ENCODE measurements at places on chromosomes 16 and 17.
A peak's percentile ranks its signal among the peaks of the same experiment; 100 is the strongest.

- no peaks in the 10 kb centered on the region for H3K27me3 ChIP-seq
- peaks cover 84% of the 10 kb centered on the region for H3K4me1 ChIP-seq
- no peak for DNase-seq
- H3K27ac ChIP-seq: peak overlapping the region; percentile 28
- no peak overlapping the region for H3K4me3 ChIP-seq
These were observed 60.4 kb downstream of the ZFHX3 start for GRCh38 chr16:72987480-72987901.

- DNase-seq: no peak
- H3K36me3 ChIP-seq: no peaks in the 10 kb centered on the region
- peak overlapping the region; percentile 77 for H3K27ac ChIP-seq
- no peaks in the 10 kb centered on the region for H3K27me3 ChIP-seq
These were observed 702 bp downstream of the TENT4B start for GRCh38 chr16:50153596-50154419.

DNA sequence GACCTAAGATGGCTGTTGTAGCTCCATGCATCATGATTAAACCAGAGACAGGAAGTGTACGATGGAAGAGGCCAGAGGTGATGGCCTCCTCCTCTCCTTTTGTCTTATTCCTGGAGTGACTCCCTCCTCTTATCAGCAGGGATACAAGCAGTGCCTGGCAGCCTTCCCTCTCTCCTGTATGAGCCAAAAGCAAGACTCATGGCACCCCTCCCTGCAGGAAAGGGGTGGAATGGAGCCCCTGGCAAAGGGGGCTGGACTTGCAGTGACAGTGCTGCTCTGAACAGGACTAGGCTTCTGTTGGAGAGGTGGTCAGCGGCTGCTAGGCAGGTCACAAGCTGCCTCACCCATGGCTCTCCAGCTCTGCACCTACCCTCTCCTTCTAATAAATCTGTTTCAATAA is 8.4 kb downstream of the TXNL4B start:
- DNase-seq: no peak
- H3K4me1 ChIP-seq: no peaks in the 10 kb centered on the region
- no peak overlapping the region for H3K27ac ChIP-seq
- H3K27me3 ChIP-seq: no peaks in the 10 kb centered on the region

DNA sequence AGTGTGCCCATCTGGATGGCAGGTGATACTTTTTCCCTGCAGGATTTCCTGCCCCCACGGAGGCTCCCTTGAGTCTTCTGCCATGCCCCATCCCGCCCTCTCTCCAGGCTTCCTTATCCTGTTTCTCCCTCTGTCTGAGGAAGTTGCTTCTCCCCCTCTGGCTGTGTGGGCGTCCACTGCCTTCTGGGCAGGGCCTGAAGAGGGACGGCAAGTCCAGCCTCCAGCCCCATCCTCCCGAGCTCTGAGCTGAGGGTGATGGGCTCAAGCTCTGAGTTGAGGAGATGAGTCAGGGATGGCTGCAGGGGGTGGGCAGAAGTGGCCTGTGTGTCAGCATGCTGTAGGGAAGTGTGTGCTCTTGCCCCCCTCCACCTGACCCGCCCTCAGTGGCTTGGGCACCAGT is 14.2 kb upstream of the RAP1GAP2 start:
- no peak overlapping the region for H3K27ac ChIP-seq
- no peaks in the 10 kb centered on the region for H3K36me3 ChIP-seq
- peaks cover 2% of the 10 kb centered on the region for H3K4me1 ChIP-seq

DNA sequence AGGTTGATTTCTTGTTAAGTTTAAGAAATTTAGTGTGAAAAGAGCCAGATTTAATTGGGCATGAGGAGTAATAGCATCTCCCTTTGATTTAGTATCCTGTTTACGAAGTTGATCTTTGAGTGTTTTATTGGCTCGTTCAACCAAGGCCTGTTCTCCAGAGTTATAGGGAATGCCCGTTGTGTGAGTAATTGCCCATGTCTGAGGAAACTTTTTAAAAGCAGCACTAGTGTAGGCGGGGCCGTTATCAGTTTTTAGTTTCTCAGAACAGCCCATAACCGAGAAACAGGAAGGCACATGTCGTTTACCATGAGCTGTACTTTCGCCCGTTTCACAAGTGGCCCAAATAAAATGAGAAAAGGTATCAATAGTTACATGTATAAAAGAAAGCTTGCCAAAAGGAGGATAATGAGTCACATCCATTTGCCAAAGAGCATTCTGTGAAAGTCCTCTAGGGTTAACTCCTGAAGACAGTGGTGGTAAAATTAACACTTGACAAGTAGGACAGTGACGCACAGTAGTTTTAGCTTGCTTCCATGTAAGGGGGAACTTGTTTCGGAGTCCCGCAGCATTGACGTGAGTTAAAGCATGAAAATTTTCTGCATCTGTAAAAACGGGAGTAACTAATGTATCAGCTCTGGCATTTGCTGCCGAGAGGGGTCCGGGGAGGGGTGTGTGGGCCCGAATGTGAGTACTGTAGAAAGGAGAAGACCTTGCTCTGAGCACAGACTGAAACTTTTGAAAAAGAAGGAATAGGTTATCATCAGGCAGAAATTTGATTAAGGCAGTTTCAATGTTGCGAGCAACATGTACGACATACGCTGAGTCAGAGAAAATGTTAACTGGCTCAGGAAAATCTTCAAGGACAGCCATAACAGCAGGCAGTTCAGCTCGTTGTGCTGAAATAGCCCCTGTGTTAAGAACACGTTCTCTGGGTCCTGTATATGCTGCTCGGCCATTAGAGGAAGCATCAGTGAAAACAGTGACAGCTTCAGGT is 18.5 kb upstream of the KCTD5 start:
- no peak overlapping the region for H3K4me3 ChIP-seq
- H3K36me3 ChIP-seq: peaks cover 11% of the 10 kb centered on the region
- no peak for DNase-seq
- H3K27ac ChIP-seq: peak overlapping the region; percentile 76
- peaks cover 11% of the 10 kb centered on the region for H3K4me1 ChIP-seq
- no peaks in the 10 kb centered on the region for H3K27me3 ChIP-seq

DNA sequence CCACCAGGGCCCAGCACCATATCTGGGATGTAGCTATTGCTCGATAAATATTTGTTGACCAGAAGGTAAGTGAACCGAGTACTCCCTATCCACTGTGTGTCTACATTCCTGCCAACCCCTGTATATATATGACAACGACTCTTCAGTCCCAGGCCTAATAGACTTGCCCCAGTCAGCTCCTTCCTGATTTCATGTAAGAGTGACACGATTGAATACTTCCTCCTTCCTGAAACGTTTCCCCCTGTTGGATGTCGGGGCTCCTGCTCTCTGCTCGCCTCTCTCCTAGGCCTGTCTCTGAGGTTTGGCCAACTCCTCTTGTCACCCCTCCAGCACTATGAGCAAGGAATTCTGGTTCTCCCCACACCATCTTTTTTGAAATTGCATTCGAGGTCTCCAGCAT is 178.9 kb downstream of the PRKCA start:
- H3K4me3 ChIP-seq: no peak overlapping the region
- DNase-seq: no peak
- H3K4me1 ChIP-seq: no peaks in the 10 kb centered on the region
- no peak overlapping the region for H3K27ac ChIP-seq

DNA sequence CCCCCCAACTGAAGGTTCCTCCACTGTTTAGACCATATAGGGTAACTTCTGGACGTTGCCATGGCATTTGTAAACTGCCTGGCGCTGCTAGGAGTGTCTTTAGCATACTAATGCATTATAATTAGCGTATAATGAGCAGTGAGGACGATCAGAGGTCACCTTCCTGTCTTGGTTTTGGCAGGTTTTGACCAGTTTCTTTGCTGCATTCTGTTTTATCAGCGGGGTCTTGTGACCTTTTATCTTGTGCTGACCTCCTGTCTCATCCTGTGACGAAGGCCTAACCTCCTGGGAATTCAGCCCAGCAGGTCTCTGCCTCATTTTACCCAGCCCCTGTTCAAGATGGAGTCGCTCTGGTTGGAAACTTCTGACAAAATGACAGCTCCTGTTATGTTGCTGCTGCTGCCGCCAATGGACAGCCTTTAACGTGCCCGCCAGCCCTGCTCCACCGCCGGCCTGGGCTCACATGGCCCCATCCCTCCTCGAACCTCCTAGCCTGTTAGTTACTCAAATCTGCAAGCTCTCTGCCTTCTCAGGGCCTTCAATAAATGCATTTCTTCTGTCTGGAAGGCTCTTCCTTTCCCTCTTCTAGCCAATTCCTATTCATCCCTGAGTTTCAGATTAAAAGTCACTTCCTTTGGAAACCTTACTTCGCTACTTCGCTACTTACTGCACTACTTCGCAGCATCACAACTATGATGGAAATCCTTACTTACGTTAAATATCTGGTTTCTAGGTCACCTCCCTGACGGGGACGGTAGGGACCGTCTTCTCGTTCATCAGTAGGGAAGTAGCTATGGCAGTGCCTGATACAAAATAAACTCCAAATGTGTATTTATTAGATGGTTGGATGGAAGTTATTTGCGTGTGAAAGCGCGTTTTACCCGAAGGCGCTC is 640 bp upstream of the NAGLU start:
- DNase-seq: no peak
- H3K27me3 ChIP-seq: no peaks in the 10 kb centered on the region
- peak overlapping the region; percentile 95 for H3K4me3 ChIP-seq
- peak overlapping the region; percentile 92 for H3K27ac ChIP-seq
- H3K36me3 ChIP-seq: no peaks in the 10 kb centered on the region

DNA sequence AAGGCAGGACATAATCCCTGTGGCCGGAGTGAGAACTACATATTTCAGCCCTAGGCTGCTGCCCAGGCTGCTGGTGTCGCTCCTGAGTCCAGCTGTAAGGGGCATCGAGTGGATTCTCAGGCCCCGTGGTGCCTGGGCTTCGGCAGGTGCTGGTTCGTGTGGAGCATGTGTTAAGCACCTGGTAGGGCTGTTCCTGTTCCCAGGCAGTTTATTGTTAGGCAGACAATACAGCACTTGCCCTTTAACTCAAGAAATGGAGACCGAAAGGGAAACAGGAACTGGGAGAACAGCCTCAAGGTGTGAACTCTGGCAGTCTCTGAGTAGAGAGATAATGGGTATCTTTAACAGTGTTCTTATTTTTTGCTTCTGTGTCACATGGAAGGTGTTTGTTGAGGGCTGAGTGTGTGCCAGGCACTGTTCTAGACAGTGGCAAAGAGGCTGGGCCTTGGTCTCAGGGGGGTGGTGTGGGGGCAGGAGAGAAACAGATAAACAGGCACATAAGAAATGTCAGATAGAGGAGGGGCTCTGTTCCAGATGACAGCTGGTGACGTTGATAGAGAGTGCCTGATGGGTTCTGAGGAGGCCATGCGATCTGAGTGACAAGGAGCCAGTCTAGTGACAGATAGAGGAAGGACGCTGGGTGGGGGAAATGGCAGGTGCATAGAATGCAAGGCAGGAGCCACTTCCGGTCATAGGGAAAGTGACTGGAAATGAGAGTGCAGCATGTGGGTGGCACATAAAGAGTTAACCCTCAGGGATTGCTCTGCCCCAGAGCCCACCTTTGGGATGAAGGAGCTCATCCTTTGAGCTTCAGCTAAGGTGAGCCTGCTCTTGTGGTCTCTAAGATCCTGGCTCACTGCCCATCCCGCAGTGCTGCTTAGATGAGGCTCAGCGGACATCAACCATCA is 33.8 kb downstream of the EPN2 start:
- no peaks in the 10 kb centered on the region for H3K27me3 ChIP-seq
- no peaks in the 10 kb centered on the region for H3K36me3 ChIP-seq
- H3K27ac ChIP-seq: peak overlapping the region; percentile 86
- no peak overlapping the region for H3K4me3 ChIP-seq
- H3K4me1 ChIP-seq: peaks cover 96% of the 10 kb centered on the region

DNA sequence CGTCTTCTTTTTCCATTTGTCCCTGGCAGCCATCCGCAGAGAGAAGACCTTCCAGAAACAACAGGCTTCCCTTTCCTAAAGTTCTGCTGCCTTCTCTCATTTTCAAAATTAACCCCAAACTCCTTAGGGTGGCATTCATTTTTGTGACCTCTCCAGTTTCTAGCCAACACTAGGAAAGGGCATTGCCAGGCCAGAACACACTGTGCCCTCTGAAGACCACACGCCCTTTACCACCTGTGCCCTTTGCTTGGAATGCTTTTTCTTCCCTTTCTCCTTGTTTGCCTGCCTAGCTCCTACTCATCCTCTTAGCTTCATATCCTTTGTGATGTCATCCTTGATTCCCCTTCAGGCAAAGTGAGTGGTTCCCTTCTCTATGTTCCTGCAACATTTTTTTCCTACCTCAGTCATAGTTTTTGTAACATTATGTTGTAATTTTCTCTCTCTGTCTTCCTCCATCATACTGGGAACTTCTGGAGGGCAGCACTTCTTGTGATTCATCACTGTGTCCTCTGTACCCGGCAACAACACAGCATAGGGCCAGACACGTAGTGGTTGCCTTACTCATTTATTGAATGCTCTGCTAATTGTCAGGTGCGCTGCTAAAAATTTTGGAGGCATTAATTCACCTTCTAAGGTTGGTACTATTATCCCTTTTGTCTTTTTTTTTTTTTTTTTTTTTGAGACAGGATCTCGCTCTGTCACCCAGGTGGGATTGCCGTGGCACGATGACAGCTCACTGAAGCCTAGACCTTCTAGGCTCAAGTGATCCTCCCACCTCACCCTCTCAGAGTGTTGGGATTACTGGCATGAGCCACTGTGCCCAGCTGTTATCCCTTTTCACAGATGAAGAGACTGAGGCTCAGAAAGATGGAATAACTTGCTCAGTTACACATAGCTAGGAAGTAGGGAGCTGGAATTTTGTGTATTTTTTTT is 1.0 kb downstream of the KAT8 start:
- peak overlapping the region; percentile 66 for H3K4me3 ChIP-seq
- DNase-seq: no peak
- H3K27ac ChIP-seq: peak overlapping the region; percentile 91
- no peaks in the 10 kb centered on the region for H3K27me3 ChIP-seq
- H3K4me1 ChIP-seq: peaks cover 29% of the 10 kb centered on the region

- H3K27ac ChIP-seq: no peak overlapping the region
- H3K27me3 ChIP-seq: no peaks in the 10 kb centered on the region
- H3K4me3 ChIP-seq: no peak overlapping the region
- DNase-seq: no peak
- H3K36me3 ChIP-seq: peaks cover 21% of the 10 kb centered on the region
These were observed 17.0 kb upstream of the THAP11 start for GRCh38 chr16:67825119-67825518.

- no peaks in the 10 kb centered on the region for H3K27me3 ChIP-seq
- H3K27ac ChIP-seq: no peak overlapping the region
- no peaks in the 10 kb centered on the region for H3K36me3 ChIP-seq
- no peak overlapping the region for H3K4me3 ChIP-seq
- no peaks in the 10 kb centered on the region for H3K4me1 ChIP-seq
These were observed 23.9 kb upstream of the AATK start for GRCh38 chr17:81189670-81190530.

GRCh38 chr16:21565861-21566669 is 33.3 kb upstream of the METTL9 start:
- H3K4me1 ChIP-seq: no peaks in the 10 kb centered on the region
- H3K27ac ChIP-seq: no peak overlapping the region
- no peak for DNase-seq
- H3K36me3 ChIP-seq: no peaks in the 10 kb centered on the region

GRCh38 chr17:28317966-28318758 is 838 bp upstream of the TMEM97 start:
- H3K27me3 ChIP-seq: no peaks in the 10 kb centered on the region
- peak overlapping the region; percentile 71 for H3K4me3 ChIP-seq
- no peaks in the 10 kb centered on the region for H3K36me3 ChIP-seq
- H3K27ac ChIP-seq: no peak overlapping the region

- no peak for DNase-seq
- no peak overlapping the region for H3K4me3 ChIP-seq
- H3K27me3 ChIP-seq: no peaks in the 10 kb centered on the region
- no peak overlapping the region for H3K27ac ChIP-seq
- no peaks in the 10 kb centered on the region for H3K36me3 ChIP-seq
These were observed 4.0 kb upstream of the CDK5R1 start for GRCh38 chr17:32482568-32483320.

GRCh38 chr16:1098266-1098991 is 2.4 kb upstream of the C1QTNF8 start:
- no peak overlapping the region for H3K4me3 ChIP-seq
- H3K27me3 ChIP-seq: no peaks in the 10 kb centered on the region
- DNase-seq: no peak
- no peaks in the 10 kb centered on the region for H3K36me3 ChIP-seq
